Peyer's patch (tissue), 4 donors: ENCODE measurements at places on chromosomes 1 and 21.

DNA sequence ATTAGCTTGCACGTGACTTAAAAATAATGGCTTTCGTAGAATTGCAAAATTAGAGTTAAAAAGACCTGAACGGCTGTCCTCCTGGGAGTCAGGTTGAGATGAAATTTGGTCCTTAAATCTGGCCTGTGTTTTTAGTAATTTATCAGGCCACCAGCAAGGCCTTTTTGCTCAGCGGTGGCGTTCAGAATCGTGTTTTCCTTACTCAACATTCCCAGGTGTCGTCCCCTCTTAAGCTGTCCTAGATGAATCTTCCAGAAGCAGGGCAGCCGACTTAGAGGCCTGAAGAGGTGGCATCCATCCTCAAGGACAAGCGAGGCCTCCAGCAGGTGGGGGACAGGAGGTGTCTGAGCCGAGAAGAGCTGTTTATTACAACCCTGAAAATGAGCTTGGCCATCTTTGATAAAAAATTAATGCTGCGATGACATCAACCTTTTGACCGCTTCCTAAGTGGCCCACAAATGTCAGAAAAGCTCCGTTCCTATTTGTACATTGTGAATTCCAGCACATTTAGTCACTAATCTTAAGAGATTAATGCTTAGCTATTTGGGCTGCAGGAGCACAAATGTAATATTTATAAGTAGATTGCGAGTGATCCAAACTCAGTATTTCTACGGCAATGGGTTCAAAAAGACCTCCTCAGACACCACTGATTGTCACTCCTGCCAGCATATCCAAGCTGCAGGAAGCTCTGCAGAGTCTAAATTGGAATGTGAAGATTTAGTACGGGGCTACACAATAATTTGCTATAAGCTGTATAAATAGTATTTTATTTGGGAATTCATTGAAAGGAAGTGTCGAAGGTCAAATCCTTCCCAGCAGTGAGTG, 344.1 kb upstream of the VAMP3 start:
- no peak for DNase-seq

DNA sequence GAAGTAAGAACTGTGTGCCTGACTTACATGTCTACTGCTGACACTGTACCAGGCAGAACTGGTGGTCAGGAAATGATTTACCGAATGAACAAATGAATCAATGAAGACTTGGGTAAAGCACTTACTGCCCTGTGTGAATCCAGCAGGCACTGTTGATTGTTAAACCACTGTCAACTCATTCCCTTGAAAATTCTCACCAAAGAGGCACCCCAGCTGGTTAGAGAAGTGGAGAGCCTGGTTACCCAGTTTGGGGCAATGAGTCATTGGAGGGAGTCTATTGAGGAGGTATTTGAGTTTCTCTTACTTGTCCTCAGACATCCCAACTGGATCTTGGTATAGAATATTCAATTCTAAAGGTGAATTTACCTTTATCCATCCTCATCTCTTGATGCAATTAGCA, 34.2 kb downstream of the JUN start:
- no peak for DNase-seq

- DNase-seq = no peak
Measured at GRCh38 chr1:56573311-56573710, 6.1 kb downstream of the PLPP3 start.

- no peak for DNase-seq
Measured at GRCh38 chr1:165116171-165116570, 240.3 kb downstream of the LMX1A start.

GRCh38 chr1:210445931-210446330, 117.2 kb downstream of the HHAT start:
- DNase-seq = no peak

DNA sequence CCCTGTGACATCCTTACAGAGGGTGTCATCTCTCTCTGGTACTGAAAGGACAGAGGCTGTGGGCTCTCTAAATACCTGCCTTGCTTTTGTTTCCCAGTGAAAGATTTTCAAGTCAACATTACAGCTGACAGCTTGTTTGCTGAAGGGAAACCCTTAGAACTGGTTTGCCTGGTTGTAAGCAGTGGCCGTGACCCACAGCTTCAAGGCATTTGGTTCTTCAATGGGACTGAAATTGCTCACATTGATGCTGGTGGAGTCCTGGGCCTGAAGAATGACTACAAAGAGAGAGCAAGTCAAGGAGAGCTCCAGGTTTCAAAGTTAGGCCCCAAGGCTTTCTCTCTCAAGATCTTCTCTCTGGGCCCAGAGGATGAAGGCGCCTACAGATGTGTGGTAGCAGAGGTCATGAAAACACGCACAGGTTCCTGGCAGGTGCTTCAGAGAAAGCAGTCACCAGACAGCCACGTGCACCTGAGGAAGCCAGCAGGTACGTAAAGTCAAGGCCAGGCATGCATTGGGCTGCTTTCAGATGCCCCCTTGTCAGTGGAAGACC, 11.8 kb downstream of the CD101 start:
- DNase-seq = no peak

- no peak for DNase-seq
Measured at GRCh38 chr1:47901001-47901575, 96.1 kb downstream of the TRABD2B start.

GRCh38 chr1:206839857-206840256, 25.6 kb upstream of the IL20 start:
- no peak for DNase-seq

- DNase-seq = no peak
Measured at GRCh38 chr1:81118550-81118949, 682.2 kb upstream of the ADGRL2 start.

- no peak for DNase-seq
Measured at GRCh38 chr21:31624181-31624580, 35.3 kb upstream of the SOD1 start.

- peak; percentile 88 for DNase-seq
Measured at GRCh38 chr1:24111996-24112779, at the start of gene MYOM3. TSS of gene MYOM3 (minus strand) at chr1:24112135. CDS start at chr1:24108636, 3,499 bp downstream.

GRCh38 chr21:28910280-28910887, 82.3 kb downstream of the LTN1 start:
- no peak for DNase-seq

- DNase-seq = no peak
Measured at GRCh38 chr1:6513320-6513801, 21.9 kb upstream of the PLEKHG5 start.

- DNase-seq = no peak
Measured at GRCh38 chr1:185281245-185281644, 35.8 kb downstream of the IVNS1ABP start.

GRCh38 chr1:7447093-7447492, 324.0 kb upstream of the VAMP3 start:
- no peak for DNase-seq

- DNase-seq = peak; percentile 34
Measured at GRCh38 chr1:7873801-7874795, 21.2 kb upstream of the UTS2 start.

- DNase-seq = no peak
Measured at GRCh38 chr1:221101807-221102605, 222.8 kb downstream of the HLX start.

GRCh38 chr1:157937744-157938143, 55.7 kb upstream of the KIRREL1 start:
- no peak for DNase-seq

DNA sequence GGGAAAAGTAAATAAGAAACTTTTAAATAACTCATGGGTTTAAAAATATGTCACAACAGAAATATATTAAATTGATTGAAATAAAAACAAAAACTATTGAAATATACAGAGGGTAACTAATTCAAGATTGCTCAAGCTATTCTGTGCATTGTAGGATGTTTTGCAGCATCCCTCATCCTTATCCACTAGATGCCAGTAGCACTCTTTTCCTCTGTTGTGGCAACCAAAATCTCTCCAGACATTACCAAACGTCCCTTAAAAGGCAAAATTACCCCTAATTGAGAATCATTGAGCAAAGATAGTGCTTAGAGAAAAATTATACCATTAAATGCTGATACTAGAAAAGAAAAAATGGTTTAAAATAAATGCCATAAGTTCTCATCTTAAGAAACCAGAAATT, 682.6 kb downstream of the RWDD3 start:
- DNase-seq = no peak

GRCh38 chr1:108686614-108687313, 5.3 kb upstream of the PRPF38B start:
- no peak for DNase-seq

GRCh38 chr1:67439277-67440029, 9.3 kb upstream of the SERBP1 start:
- DNase-seq = no peak

DNA sequence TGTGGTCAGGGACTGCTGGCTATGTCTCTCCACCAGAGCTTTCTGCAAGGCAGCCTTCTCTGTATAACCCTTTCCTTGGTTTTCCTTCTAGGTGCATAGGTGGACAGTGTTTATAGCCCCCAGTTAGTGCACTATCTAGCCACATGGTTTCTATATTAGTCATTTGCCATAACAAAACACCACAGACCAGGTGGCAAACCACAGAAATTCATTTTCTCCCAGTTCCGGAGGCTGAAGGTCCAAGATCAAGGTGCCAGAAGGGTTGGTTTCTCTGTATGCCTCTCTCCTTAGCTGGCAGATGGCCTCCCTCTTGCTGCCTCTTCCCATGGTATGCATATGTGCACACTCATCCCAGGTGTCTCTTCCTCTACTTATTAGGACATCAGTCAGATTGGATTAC, 106.4 kb downstream of the KAZN start:
- DNase-seq = no peak

GRCh38 chr1:209443975-209444651, 139.4 kb upstream of the CAMK1G start:
- no peak for DNase-seq

GRCh38 chr1:90781534-90781933, 64.4 kb upstream of the BARHL2 start:
- no peak for DNase-seq

- no peak for DNase-seq
Measured at GRCh38 chr1:222097588-222097987, 355.7 kb upstream of the DUSP10 start.

GRCh38 chr1:156172696-156173470, 19.5 kb downstream of the SEMA4A start:
- no peak for DNase-seq

- no peak for DNase-seq
Measured at GRCh38 chr1:212915245-212916091, 34.9 kb upstream of the VASH2 start.

- no peak for DNase-seq
Measured at GRCh38 chr1:205703072-205703471, 22.8 kb upstream of the SLC45A3 start.

GRCh38 chr1:2547210-2548067, 8.7 kb upstream of the TNFRSF14 start:
- DNase-seq = peak; percentile 67

- peak; percentile 54 for DNase-seq
Measured at GRCh38 chr1:46248122-46248920, 758 bp downstream of the RAD54L start.

- DNase-seq = no peak
Measured at GRCh38 chr1:222390181-222390580, 157.7 kb downstream of the HHIPL2 start.

DNA sequence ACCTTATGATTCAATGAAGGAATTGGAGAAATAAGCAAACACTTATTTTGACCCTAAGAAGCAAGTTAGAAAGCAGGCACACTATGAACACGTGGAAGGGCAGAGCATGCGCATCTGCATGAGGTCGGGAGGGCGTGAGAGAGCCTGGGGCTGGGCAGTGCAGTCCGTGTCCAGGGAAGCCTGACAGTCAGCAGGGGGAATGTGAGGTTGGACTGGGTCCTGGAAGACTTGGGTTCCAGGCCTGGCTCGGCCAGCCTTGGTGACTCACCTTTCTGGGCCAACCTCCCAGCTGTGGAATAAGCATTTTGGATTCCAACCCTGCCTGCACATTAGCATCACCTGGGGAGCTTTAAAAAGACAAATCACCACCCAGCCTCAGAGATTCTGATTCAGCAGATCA, 26.6 kb upstream of the LMX1A start:
- DNase-seq = no peak

- no peak for DNase-seq
Measured at GRCh38 chr1:176416777-176417176, 46.2 kb upstream of the PAPPA2 start.

DNA sequence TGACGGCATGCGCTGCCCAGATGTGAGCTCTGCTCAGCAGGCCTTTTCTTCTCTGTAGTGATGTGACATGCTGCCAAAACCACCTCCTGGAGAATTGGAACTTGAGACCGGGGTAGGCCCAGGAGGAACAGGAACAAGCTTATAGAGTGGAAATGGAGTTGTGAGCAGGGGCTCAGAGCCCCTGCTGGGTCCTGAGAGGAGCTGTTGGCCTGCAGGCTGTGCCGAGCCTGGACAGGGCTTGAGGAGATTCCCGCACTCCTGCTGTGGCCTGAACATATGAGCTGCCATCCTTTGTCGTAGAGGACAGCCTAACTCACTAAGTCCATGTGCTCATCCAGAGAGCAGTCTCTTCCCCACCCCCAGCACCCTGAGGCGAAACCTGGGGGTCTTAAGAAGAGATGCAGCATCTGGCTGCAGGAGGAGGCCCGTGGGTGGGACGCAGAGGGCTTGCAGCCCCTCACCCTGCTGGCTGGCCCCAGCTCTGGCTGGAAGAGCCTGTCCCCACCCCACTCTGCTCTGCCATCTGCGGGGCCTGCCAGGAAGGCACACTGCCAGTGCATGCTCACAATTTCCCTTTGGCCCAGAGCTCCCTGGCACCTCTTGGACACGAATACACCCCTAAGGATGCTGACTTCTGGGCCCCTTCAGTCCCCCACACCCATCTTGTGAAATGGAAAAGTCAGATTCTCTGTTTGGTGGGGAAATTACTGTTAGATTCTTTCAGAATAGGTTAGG, 42.5 kb downstream of the PTPRF start:
- no peak for DNase-seq

- no peak for DNase-seq
Measured at GRCh38 chr1:40784141-40784770, 669 bp downstream of the KCNQ4 start.

DNA sequence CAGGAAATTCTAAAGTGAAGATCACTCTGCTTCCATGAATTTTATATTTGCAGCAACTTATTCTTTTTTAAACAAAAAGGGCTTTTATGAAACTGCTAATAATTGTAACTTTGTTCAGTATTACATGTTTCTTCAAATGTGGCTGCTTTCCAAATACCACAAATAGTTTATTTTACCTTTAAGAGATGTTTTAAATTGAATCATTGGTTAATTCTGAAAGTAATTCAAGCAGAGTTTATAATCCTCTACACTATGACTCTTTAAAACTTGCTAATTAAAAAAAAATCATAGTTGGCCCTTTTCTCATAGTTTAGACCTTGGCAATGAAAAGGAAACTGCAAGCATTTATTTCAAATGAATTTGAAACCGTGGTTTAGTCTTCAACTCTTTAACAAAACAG, 59.6 kb downstream of the SDCCAG8 start:
- no peak for DNase-seq

GRCh38 chr1:192698731-192699130, 62.8 kb downstream of the RGS13 start:
- DNase-seq = no peak

- DNase-seq = no peak
Measured at GRCh38 chr1:6979003-6979613, 193.9 kb downstream of the CAMTA1 start.

- DNase-seq = no peak
Measured at GRCh38 chr1:87436534-87436933, 107.9 kb downstream of the LMO4 start.

DNA sequence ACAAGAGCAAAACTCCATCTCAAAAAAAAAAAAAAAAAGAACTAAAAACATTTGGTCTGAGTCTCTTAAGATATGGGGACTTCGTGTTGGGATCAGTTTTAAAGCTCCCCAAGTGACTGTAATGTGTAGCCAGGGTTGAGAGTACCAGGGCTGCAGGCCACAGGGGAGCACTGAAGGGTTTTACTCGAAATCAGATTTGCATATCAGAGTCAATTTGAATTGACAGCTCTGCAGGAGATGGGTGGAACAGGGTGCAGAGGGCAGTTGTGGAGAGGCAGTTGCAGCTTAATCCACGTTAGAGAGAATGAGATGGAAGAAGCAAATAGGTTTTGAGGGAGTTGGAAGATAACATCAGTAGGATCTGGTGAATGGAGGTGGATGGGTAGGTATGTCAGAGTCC, 20.6 kb upstream of the ELOA start:
- DNase-seq = peak; percentile 69
